Effector memory CD4-positive, alpha-beta T cell (primary cell): ENCODE measurements at places on chromosomes 6 and 20.

GRCh38 chr6:90263633-90264032 lies 33.0 kb downstream of the BACH2 start:
- DNase-seq, result no peak

- DNase-seq, result peak; percentile 58
Observed at GRCh38 chr20:63519668-63520503, 679 bp upstream of the PPDPF start.

- DNase-seq, result no peak
Observed at GRCh38 chr20:33337531-33338165, 54.6 kb downstream of the BPIFB1 start.

DNA sequence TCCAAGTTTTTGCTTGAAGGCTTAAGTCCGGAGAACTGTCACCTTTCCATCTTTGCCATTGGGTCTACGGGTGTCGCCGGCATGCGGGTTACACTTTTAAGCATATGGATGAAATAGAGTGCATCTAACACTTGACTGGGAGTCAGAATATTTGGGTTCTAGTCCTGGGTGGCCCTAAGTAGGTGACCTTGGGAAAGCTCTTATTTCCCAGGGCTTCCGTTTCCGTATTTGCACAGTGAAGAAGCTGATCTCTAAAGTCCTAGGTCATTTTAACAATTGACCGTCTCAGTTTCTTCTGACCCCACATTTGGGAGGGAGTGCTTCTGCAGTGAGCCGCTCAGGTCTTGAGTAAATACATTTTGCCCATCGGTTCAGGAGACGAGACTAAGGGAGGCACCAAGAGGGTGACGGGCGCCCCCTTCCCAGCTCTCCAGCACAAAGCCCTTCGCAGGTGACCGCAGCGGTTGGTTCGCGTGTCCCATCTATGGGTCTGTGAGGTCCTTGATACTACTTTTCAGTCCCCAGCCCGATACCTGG lies 651 bp upstream of the BLTP3A start:
- DNase-seq, result no peak

GRCh38 chr6:68747110-68747790 lies 112.2 kb downstream of the ADGRB3 start:
- DNase-seq, result no peak

DNA sequence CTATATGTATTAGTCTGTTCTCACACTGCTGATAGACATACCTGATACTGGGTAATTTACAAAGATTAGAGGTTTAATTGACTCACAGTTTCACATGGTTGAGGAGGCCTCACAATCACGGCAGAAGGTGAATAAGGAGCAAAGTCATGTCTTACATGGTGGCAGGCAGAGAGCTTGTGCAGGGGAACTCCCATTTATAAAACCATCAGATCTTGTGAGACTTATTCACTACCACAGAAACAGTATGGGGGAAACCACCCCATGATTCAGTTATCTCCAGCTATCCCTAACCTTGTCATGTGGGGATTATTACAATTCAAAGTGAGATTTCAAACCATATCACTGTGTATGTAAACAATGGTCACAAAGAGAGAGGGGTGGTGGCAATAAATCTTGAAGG lies 6.6 kb downstream of the CST8 start:
- no peak for DNase-seq
